D721Med (cell line): ENCODE measurements at places on chromosomes 1 and 21.

- DNase-seq, result no peak
Measured at GRCh38 chr1:181023265-181024057, 791 bp upstream of the STX6 start.

DNA sequence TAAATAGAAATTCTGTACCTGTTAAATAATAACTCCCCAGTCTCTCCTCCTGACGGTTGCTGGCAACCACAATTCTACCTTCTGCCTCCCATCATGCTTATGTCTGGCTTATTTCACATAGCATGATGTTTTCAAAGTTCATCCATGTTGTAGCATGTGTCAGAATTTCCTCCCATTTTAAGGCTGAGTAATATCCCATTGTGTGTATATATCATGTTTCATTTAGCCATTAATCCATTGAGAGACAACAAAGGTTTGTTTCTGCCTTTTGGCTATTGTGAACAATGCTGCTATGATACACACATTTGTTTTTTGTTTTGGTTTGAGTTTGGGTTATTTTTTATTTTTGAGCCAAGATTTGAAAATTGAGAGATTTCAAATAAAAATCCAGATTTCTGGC lies 72.0 kb downstream of the LBR start:
- DNase-seq, result no peak

- DNase-seq, result no peak
Measured at GRCh38 chr21:41333752-41334151, 17.2 kb downstream of the FAM3B start.

GRCh38 chr21:38037416-38037815 lies 121.2 kb upstream of the KCNJ6 start:
- no peak for DNase-seq

DNA sequence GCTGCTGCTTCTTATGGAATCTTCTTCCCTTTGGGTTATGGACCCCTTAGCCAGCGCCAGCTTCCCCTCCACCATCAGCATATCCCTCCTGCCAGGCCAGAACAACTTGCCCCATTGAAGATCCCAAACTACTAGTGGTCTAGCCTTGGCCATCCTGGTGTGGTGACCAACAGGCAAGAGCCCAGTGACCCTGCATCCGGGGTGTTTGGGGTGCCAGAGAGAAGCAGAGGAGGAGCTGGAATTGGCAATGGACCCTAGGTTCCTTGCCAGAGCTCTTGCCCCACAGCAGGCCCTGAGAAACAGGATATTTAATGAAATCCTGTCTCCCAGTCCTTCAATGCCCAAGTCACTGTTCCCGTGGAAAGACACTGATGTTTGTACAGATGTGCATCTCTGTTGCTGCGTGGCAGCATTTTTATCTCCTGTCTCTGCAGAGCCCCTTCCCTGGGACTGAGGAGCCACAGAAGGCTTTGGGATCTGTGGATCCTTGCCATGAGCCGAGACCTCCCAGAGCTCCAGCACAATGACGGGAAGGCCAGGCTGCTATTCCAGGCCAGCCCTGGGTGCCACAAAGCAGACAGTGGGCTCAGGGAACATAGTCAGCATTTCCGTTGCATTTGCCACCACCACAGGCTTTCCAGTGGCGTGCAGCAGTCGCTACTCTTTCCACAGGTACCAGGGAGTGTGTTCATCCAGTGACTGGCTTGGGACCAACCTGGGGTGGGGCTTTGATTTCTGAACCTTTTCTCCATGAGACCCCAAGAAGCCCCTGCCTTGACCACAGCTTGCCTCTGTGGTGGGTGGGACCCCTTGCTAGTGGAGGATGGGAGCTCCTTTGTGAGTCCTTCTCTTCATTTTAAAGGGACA lies 21.6 kb downstream of the NAV1 start:
- no peak for DNase-seq
